ENCODE measurements at places on chromosomes 2 and 18. TPM values are rescaled to one million over a fixed set of nuclear protein-coding genes. Genes with fewer than 3 reads are reported as not detected.

ARMC9 gene
- 8.6 TPM for total RNA-seq

ACADL gene
- total RNA-seq = not detected

ARL5A gene
- total RNA-seq = 43.9 TPM

SNTG2 gene
- total RNA-seq = not detected

AQP12A gene
- total RNA-seq = not detected

L3MBTL4 gene
- 2.9 TPM for total RNA-seq

SF3B6 gene
- total RNA-seq = 209 TPM

LOXL3 gene
- 0.94 TPM for total RNA-seq

FAP gene
- total RNA-seq = 12.9 TPM

RAB11FIP5 gene
- 59.0 TPM for total RNA-seq

MC2R gene
- total RNA-seq = not detected

Measured in mammary microvascular endothelial cell (primary cell).